Stimulated activated CD8-positive, alpha-beta memory T cell treated with anti-CD3 and anti-CD28 coated beads, Interleukin-7, amount 100 ng/mL, for 1 hour (primary cell): ENCODE measurements at places on chromosomes 16 and 17.

DNA sequence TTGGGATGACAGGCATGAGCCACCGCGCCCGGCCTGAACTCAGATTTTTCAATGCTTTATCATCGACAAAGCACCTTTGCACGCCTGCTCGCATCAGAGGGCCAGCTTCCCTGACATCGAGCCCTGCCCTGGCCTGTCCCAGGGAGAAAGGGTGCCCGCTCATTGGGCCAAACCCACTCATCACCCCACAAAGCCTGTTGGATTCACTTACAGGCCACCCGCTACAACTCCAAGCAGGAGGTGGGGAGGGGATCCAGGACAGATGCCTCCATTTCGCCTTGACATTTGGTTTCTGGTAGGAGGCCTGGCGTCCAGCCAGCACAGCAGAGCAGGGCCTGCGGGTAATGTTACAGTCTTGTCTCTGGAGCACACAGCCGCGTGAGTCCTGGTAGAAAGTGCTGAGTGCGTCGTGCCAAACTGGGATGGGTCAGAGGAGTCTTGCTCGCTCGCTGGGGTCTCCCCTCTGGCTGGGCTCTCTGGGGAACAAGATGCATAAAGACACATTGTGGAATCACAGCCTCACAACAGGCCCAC lies 19.8 kb downstream of the SMTNL2 start:
- DNase-seq = no peak

- DNase-seq = no peak
These were observed at the start of gene ARHGAP23 for GRCh38 chr17:38428112-38428642. Gene ARHGAP23, plus strand, starts transcription at chr17:38428464. Its CDS starts 22 bp downstream, at chr17:38428486.

- DNase-seq = no peak
These were observed 41.1 kb downstream of the KLHDC4 start for GRCh38 chr16:87724490-87725291.

- no peak for DNase-seq
These were observed 30.7 kb upstream of the SLC5A11 start for GRCh38 chr16:24815021-24815420.

DNA sequence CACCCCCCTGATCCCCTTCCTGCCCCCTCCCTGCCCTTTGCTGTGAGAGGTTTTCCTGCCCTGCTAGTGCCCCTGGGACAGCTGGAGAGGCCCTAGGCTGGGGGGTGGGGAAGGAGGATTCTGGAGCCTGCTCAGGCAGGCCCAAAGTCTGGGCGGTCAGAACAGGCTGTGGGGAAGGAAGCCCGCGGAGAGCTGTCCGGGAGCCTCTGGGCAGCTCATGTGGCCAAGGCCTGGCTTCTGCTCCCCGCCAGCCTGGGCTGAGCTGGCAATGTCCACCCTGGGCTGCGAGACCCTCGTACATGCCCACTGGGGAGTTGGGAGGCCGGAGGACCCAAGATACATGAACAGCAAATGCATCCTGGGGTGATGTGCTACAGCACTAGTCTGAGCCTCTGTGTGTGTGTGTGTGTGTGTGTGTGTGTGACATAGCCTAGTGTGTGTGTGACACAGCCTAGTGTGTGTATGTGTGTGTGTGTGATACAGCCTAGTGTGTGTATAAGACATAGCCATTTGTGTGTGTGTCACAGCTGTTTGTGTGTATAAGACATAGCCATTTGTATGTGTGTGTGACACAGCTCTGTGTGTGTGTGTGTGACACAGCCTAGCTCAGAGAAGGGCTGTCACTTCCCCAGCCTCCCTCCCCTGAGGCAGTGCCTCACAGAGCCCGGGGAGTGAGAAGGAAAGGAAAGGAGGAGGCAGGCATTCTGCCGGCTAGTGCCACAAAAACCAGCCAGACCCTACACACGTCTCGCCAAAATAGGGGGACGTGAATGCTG lies 201.4 kb upstream of the CIBAR2 start:
- no peak for DNase-seq

- no peak for DNase-seq
These were observed 74.7 kb upstream of the CIBAR2 start for GRCh38 chr16:85187002-85187401.

DNA sequence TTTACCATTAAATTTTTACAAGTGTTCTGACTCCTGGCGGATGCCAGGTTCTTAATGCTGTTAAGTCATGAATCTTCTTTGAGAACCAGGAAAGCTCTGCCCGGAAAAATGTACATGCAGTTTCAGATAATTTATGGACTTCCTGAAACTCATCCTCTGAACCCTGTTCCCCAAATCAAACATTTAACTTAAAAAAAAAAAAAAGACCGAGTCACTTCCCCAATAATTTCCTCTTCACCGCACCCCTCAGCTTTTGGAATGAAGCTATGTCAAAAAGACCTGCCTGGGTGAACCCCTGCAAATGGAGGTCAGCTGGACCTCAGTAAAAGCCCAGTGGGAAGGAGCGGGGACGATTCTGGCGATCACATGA lies 15.0 kb downstream of the ZNF232 start:
- no peak for DNase-seq

DNA sequence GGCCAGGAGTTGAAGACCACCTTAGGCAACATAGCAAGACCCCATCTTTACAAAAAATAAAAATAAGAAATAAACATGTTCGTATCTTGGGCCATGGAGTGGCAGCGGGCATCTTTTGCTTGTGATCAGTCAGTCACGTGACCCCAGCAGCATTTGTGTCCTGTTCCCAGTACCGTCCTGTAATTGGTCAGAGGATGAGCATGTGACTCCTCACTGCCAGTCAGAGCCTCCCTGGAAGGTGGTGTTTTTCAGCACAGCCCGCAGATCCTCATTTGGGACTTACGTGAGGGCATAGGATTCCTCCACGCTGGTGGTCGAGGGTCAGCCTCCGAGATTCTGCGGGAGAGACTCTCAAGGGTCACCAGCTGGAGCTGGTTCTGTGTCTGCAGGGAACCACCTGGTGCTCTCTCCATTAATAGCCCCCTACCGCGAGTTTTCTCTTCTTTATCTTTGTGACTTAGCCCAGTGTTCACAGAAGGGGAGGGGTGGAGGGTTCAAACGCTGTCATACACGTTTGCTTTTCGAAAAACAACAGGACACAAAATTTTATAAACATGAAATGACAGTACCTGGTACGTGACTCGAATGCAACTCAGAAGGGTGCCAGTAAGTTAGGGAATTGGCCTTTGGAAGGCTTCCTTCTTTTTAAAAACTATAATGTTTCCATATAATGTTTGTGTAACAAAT lies 17.2 kb downstream of the MRC2 start:
- DNase-seq = no peak

DNA sequence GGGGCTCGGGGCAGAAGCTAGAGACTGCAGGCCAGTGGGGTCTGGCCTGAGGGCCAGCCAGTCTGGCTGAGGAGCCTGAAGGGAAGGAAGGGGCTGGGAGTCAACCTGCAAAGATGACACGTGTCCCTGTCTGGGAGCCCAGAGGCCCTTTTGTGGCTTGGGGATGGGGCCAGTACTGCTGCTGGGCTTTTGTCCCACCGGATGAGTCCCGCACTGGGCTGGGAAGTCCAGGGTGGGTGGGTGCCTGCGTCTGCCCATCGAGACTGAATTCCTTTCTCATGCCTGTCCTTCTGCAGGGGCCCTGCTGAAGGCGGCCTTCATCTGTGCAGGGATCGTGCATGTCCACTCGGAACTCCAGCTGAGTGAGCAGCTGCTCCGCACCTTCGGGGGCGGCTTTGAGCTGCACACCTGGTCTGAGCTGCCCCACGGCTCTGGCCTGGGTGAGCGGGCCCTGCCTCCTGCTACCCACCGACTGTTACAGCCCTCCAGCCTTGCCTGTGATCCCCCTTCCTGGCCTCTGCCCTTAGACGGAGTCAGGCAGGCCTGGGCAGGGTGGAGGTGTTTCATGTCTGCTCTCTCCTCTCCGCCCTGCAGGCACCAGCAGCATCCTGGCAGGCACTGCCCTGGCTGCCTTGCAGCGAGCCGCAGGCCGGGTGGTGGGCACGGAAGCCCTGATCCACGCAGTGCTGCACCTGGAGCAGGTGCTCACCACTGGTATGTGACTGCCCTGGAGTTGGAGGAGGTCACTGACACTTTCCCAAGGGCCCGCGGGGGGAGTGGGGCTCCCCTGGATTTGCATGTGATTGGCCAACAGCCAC lies 20.9 kb downstream of the FCSK start:
- no peak for DNase-seq

- no peak for DNase-seq
These were observed 2.1 kb upstream of the ZNF469 start for GRCh38 chr16:88380619-88381018.

DNA sequence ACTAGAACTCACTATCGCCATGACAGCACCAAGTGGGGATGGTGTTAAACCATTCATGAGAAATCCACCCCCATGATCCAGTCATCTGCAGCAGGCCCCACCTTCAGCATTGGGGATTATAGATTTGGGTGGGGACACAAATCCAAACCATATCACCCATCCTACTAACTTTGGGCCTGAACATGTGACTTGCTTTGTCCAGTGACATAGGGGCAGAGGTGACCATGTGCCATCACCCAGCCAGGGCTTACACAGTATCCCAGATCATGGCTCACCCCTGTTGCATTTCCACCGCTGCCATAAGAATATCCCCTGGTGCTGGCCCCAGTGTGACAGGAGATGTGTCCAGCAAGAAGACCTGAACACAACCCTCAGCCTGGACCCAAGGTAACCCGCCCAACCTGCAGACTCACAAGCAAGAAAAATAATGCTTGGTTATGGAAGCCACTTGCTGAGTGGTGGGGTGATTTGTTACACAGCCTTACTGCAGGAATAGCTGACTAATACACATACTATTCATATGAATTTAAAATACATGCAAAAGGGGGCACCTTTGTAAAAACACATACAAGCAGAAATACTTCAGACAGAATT lies 130.9 kb downstream of the GSG1L start:
- no peak for DNase-seq

DNA sequence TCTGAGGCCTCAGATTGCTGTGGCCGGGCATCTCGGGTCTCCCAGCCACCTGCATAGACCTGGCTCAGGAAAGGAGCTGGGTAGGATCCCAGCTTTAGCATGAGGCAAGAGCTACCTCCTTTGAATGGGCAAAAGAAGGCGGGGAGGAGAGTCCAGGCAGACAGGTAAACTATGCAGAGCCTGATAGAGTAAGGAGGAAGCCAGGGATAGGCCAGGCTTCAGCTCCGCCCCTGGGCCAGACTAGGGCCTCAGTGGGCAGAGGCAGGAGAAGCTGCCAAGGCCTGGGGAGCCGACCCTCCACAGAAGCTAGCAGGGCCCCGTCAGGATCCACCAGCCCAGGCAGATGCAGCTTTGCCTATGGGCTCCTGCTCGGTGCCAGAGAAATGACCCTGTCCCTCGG lies 22.6 kb upstream of the UBE2G1 start:
- no peak for DNase-seq

DNA sequence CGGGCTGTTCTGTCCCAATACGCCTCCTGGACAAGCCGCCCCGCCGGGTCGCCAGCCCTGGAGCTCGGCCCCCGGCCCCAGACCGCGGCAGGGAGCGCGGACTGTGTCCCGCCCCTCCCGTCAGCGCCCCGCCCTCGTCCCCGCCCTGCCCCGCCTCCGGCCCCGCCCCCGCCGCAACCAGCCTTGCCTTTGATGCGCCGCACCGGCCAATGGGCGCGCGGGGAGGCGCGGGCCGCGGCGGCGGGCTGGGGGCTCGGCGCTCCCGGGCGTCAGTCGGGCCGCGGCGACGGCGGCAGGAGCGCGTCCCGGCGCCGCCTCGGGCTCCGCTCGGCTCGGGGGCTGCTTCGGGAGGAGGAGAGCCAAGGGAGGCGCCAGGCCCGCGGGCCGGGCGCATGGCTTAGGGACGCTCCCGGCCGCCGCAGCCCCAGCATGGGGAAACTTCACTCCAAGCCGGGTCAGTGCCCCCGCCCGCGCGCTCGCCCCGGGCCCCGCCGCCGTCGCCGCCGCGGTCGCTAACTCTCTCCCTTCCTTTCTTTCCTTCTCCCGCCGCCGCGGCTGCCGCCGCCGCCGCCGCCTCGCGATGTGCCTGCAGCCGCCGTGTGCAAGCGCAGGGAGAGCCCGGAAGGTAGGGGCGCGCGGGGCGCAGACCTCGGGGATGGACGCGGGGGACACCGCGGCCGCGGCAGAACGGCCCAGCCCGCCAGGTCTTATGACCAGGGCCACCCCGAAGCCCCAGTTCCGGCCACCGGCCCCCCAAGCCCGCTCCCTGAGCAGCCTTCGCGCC lies at the start of gene NKD1:
Gene NKD1, plus strand, starts transcription at position 272 of the 784 bp plus-strand sequence. Its CDS starts 158 bp downstream, at position 430.
- peak; percentile 44 for DNase-seq

DNA sequence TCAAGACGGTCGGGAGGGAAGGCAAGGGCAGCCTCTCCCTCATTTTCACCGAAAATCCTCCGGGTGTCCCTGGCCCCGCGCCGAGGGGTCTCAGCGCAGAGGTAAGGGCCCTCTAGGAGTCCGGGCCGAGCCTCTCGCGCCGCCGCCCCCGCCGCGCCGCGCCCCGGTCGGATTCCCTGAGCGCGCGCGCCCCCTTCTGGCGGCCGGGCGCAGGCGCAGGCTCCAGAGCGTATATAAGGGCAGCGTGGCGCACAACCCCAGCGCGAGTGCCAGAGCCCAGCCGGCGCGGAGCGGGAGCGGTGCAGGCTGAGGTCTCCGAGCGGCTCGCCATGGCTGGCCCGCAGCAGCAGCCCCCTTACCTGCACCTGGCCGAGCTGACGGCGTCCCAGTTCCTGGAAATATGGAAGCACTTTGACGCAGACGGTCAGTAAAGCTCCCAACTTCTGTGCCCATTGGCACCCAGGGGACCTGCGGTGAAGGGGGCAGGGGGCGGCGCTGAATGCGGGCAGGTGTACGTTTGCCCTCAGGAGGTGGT lies at the start of gene CALB2:
Gene CALB2, plus strand, starts transcription at position 260 of the 535 bp plus-strand sequence. Its CDS starts 70 bp downstream, at position 330.
- peak; percentile 29 for DNase-seq

- no peak for DNase-seq
These were observed 956 bp upstream of the IST1 start for GRCh38 chr16:71894229-71894920.

- DNase-seq = no peak
These were observed 8.9 kb upstream of the SLC5A11 start for GRCh38 chr16:24836836-24837235.

DNA sequence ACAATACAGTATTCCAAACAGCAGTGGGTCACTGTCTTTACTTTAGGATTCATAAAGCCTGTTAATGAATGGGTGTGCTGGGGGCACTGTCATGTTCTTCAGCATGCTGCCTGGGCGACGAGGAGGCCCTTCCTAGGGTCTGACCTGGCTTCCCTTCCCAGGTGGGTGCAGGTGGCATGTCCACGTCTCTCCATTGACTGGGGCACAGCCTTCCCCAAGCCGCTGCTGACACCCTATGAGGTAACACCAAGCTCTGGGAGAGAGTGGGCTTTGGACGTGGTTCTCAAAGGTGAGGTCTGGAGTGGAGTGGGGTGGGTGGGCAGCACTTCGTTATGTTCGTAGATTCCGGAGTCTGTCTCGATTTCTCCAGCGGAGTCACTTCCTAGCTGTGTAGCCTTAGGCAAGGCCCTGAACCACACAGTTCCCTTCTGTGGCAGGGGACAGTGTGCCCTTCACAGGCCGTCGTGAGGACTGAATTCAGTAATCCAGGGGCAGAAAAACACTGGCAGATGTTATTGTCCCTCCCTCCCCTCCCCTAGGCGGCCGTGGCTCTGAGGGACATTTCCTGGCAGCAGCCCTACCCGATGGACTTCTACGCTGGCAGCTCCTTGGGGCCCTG lies 771 bp upstream of the OVCA2 start:
- DNase-seq = no peak

GRCh38 chr17:28983286-28984230 lies 22.3 kb downstream of the SEZ6 start:
- DNase-seq = no peak

GRCh38 chr16:56662357-56663354 lies 4.9 kb downstream of the MT1F start:
- DNase-seq = no peak
